ENCODE measurements at places on chromosomes 12 and 14. TPM values are rescaled to one million over a fixed set of nuclear protein-coding genes. Genes with fewer than 3 reads are reported as not detected.

- no peak for DNase-seq
These were observed 342.7 kb downstream of the CACNA1C start for GRCh38 chr12:2395354-2395977.

- DNase-seq, result no peak
These were observed 194.5 kb upstream of the CDKN3 start for GRCh38 chr14:54202288-54202687.

DNA sequence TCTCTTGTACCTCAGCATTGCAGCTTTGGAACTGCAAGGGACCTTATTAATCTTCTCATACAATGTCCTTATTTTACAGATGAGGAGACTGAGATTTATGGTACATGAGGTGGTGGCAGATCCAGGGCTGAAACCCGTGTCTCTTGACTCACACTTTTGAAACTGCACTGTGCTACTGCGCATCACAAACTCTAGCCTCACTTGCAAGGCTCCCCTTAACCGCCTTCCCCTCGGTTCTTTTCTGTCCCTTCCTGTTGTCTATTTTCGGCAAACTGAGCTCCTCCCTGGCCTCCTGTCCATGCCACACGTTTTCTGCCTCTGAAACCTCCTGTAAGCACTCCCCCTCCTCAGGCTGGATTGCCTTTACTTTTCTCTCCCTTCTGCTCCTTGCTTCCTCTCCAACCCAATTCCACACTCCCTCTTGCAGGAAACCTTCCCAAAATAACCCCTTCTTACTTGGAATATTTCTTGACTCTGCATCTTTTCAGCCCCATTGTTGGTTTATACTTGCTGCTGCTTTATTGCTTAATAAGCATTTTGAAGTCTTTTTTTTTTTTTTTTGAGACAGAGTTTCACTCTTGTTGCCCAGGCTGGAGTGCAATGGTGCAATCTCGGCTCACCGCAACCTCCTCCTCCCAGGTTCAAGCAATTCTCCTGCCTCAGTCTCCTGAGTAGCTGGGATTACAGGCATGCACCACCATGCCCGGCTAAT, 72.4 kb upstream of the CISTR start:
- no peak for DNase-seq

DNA sequence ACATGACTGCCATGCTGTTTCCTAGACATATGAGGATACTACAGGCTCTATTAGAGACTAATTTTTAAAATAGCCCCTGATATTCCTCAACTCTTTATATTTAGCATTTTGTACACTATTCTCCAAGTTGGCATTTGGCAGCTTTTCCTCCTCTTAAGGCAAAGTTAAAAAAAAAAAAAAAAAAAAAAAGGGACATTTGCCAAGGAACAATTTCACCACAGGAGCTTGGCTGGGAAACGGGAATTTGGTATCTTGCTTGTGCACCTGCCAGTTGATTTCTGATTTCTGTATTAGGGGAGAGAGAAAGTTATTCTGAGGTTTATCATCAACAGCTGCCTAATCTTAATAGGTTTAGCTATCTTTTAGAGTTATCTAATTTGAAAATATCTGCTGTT, 87.2 kb downstream of the CAND1 start:
- no peak for DNase-seq

RAB15 gene
- polyA plus RNA-seq, result 22.8 TPM

KCNC2 gene
- polyA plus RNA-seq, result 0.42 TPM

SRRM4 gene
- polyA plus RNA-seq, result 1.6 TPM
